RWPE2 (cell line): ENCODE measurements at places on chromosomes 7 and 10.

DNA sequence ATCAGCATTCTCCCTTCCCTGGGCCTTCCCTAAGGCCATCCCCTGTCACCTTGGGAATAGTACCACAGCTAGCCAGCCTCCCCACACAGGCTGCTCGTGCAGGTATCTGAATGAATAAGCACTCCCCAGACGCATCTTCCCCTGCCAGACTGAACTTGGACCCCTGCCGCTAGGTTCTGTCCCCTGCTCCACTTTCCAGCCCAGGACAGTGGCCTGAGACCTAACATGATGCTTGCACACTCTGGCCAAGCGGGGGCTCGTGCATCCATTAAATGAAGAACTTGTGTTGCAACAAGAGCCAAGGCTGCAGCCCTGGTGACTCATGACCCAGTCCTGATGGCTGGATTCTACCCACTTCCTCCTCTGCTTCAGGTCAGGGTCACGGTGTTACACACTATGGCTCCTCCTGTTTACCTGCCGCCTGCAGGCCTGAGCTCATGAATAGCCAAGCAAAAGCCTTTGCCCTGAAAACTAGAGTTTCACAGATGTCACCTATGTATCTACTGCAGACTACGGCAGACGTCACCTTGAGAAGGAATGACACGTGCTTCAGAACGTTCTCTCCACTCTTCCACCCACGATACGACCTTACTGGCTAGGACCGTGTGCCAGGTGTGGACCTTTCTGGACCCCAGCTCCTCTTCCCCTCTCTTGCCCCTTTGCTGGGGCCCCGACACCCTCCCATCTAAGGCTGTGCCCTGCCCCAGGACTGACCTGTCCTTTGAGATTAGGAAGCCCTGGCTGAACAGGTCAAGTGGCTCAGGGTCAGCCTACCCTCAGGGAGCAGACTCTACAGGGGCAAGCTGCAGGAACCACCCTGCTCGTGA, 6.5 kb downstream of the ASB13 start:
- DNase-seq: peak; percentile 77

DNA sequence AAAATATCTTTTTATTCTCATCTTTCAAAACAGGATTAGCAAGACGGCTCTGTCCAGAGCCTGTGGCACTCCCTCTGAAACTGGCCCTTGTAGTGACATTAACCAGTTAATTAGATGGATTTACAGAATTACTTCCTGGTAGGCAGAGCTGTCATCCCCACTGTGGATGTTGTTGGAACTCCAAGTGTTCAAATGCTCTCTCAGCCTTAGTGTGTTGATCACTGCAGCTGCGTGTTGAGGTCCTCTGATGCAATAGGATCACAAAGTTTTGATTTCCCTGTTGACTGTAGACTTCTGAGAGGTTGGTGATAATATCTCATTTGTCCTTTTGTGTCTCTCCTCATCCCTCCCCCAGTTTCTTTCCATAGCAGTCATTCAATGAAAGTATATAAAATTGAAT, 117.3 kb upstream of the CDK6 start:
- no peak for DNase-seq

DNA sequence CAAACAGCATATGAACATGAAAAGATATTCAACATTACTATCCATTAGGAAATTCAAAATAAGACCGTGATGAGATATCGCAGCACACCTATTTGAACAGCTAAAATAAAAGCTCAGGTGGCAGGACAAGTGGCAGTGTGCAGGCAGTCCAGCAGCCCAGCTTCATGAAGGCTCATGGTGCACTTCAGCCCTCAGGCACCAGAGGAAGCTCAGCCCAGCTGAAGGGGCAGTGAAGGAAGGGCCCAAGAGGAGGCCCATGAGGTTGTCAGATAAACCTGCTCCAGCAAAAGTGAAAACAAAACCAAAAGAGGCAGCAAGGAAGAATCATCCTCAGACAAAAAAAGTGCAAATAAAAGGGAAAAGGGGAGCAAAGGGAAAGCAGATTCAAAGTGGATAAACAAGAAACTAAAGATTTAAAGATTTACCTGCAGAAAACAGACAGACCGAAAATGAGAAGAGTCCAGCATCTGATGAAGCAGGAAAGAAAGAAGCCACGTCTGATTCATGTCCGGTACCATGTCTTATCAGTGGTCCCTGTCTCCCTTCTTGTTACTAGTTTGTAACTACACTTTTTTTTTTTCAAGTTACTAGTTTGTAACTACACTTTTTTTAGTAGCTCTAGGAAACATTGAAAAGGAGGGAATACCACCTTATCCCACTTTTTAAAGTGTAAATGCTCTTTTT, 15.0 kb upstream of the FAM24B start:
- DNase-seq: no peak

DNA sequence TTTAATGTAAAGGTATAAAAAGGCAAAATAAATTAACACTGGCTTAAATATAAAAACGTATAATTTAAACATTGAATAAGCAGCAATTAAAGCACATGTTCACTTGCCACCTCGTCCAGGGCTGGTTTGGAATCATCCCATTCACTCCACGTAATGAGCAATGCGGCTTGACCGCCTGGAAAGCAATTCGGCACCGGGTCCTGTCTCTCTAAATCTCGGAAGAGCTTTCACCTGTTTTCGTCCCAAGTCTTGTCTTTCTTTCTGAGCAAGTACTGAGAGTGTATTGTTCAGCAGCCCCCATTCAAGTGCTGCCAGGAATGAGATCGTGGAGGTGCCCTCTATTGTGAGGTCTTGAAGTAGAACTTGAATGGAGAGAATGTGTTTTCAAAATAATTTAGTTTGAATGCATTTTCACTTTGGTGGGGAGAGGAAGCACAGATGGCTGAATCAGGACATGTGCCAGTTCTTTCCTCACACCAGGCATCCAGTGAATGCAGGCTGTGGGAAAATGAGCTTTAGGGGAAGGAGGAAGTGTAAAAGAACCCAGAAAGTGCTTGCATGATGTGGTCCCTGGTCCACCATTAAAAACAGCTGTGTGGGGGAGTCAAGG, 515.2 kb downstream of the REEP3 start:
- DNase-seq: no peak

GRCh38 chr7:30159163-30159562, 24.4 kb downstream of the MTURN start:
- DNase-seq: no peak
